NCI-H2107 (cell line): ENCODE measurements at places on chromosomes 7 and 10.

GRCh38 chr7:957418-958220, 3.1 kb upstream of the ADAP1 start:
- no peak for DNase-seq

DNA sequence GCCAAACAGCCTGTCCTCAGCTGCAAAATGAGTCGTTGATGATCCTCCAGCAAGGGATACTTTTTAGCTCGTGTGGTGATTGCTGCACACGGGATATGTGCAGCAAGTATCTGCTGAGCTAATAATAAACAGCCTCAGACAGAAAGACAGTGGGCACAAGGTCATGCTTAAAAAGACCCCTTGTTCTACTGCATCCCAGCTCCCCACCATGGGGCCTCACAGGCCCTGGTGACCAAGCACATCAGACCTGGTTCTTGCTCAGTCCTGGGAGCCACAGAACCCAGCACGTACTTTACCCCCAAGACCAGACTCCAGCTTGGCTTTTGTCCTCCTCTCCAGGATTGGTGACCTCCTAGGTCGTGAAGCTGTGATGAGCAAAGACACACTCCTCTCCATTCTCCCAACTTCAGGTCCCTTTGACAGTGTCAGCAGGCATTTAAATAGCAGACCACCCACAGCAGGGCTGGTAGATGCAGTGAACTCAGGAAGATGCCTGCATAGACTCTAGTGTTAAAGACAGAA, 50.5 kb downstream of the EGFR start:
- DNase-seq = no peak

DNA sequence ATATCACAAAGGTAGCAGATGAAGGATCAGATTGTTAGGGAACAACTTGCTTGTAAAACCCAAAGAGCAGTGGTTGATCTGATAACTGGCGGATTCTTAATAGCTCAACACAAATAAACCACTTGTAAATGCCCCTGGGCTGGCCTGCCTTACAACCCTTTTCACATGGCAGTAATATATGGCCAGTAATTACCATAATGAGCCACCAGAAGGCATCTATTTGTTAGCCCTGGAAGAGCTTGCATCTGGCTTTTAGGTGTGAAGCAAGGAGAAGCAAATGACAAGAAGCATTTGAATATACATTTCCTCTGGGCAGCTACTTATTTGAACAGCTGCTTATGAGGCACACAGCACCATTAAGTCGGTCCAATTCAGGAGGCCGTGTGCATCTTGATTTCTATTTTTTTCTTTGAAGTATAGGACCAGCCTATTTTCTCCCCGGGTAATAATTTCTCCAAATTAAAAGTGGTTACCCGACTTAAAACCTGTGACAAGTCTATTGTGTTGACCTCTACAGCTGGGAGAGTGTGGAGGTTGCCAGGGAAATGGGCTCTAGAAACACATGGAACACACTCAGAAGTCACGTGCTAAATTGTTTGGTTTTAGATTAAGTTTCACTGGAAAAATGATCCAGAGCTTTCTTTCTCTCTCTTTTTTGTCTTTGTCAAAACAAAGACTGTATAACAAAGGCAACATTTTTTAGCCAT, 113.4 kb downstream of the SEM1 start:
- peak; percentile 86 for DNase-seq

DNA sequence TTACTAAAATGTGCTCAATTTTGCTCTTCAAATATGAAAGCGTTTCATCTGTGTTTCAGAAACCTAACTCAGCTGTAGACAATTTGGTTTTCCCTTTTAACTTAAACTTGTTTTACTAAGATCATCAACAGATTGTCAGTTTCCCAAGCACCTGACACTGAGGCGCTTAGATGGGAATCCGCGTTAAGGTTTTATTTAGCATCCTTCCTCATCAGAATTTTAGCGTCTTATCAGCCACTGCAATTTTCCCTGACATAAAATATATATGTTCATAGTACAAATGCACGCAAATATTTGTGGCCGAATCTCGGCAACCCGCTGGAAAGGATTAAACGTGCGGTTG, 1.2 kb downstream of the SGCE start:
- no peak for DNase-seq

DNA sequence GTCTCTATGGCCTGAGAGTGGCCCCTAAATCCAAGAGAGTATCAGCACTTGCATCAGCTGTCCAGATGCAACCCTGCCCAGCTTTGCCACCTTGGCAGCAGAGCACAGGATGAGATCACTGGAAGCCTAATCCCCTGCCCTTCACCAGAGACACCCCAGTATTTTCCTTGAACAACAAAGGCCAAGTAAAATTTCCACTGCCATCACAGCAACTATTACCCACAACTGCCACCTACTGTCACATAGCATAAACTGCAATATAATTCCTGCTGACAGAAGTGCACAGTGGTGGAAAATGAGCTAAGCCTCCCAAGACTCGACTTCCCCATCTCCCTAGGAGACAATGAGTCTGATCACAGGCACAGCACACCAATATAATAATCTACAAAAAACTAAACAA, 462.8 kb upstream of the ZWINT start:
- no peak for DNase-seq

DNA sequence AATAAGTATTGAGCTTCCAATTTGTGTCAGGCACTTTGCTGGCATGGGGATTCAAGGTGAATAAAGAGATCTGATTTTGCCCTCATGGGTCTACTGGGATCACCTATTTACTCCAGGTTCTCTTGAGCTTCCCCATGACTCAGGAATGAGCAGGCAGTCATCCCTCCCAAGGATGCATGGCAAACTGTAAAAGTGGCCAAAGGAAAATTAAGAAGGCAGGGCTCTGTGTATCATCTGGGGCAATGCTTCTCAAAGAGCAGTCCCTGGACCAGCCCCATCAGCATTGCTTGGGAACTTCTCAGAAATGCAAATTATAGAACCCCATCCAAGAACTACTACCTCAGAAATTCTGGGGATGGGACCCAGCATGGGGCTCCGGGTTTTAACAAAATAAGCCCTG, 48.7 kb downstream of the WDFY4 start:
- DNase-seq = no peak

DNA sequence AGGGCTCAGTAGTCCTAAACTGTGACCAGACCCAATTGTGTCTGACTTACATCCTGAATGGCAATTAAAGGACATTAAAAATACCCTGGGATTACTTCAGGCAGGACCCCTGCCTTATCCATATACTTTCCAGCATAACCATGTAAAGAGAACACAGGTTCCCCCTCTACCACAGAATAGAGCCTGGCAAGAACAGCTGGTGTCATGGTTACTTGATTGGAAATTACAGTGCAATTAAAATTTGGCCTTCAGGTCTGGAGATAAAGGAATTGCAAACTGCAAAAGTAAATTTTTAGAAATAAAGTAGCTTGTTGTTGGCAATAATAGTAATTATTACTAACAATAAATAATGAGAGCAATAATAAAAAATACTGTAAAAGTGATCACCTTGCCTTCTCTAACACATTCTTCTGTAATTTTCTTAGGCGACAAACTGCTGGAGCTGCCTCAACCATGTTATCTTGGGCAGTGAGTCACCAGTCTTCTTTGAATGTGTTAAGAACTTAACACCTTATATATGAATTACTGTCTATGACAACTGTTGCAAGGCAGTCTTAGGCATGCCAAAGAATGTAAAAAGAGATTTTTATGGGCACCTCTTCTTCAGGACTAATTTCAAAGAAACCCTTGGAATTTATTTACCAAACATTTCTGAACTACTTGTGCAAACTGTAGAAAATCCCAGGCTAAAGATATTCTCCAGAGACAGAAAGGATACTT, 53.7 kb downstream of the HIBADH start:
- DNase-seq = no peak

DNA sequence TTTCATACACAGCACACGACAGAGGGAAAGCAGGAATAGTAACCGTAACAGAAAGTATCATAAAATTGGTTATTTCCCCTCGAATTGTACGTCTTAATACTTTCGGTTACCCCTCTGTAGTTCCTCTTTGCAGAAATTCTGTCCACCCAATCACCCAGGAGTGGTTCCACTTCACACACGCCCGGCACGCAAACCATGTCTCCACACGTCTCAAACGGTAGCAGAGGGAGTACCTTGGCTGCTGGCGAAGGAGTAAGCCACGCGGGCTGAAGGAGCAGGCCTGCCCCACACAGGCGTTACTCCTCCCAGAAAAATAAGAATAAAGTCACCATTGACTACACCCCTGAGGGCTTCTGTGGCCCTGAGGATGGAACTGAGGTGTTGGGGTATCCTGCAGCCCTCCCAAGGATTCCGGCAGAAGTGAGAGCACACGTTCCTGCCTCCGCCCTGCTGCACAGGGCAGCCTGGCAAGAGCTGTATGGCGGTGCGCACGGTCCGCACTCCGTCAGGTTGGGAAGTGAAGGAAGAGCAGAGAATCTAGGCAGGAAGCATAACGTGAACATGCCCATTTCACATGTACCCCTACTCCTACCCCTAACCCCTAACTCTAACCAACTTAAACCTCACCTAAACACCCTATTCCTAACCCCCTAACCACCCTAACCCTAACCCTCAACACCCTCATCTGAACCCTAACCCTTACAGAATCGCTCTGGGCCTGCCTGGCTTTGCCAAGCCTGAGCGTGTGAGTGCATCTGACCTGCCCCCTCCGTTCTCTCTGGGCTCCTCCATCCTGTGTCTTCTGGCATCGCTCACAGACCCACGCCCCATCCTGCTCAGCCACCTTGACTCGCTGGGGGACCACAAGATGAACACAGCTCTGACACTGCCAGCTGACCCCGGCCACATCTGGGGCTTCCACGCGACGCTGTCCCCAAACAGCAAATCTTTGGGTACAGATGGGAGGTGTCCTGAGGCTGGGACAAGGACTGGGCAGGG, 18.2 kb downstream of the GPR146 start:
- DNase-seq = no peak

DNA sequence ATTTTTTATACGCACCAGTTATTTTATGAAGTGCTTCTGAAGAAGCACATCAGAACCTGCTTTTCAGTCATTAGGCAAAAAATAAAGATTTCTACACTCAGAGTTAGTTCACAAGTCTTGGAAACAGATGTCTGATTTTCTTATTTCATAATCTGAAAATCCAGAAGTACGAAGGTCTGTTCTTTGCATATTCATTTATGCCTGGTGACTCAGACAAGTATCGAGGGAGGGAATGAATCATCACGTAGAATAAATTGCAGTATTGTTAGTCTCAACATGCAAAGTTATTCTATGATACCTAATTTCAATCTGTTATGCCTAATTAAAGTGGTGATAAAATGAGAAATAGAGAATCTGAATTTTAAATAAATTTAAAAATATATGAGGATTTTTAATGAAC, 113.6 kb upstream of the SEM1 start:
- DNase-seq = no peak

DNA sequence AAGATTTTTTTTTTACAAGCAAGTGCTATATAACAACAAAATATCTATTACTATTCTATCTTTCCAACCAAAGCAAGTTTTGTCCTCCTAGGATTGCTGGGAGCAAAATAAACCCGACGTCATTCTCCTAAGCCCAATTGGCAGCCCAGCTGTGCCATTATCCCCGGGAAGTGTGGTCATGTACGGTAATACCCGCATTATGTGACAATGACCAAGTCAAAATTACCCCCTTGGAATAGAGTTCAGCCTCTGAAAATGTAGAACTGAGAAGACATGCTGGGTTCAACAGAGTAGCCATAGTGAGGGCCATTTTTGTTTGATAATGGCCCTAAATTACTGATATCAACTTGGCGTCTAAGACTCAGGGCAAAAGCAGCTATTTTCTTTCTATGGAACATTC, 215.5 kb downstream of the LRRTM3 start:
- DNase-seq = no peak

DNA sequence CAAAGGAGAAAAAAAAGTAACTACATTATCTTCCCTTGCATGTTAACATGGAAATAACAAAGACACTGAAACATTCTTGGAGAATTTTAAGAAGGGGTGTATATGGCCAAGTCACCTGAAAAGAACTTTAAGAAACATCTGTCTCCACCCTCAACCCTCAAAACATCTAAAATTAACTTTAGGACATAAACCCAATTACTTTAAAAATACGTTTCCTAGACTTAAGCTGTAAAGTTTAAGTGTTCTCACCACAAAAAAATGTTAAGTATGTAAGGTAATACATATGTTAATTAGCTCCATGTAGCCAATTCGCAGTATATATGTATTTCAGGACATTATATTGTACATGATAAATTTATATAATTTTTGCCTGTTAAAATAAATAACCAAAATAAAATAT, 71.1 kb upstream of the GLCCI1 start:
- DNase-seq = no peak

DNA sequence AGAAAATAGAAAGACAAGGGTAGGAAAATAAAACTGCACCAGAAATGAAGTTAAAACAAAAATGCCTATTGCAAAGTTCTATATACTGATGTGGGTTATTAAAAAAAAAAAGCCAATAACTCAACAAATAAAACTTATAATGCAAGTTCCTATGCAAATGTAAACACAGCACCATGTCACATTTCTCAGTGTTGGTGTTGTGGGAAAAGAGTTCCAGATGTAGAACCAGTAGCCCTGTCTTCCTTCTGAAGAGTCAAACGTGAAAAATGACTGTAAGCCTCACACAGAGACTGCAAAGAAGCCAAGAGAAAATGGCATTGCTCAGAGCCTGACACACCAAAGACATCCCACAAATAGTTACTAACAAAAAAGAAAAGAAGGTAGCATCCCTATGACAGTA, 10.1 kb downstream of the PON2 start:
- no peak for DNase-seq

DNA sequence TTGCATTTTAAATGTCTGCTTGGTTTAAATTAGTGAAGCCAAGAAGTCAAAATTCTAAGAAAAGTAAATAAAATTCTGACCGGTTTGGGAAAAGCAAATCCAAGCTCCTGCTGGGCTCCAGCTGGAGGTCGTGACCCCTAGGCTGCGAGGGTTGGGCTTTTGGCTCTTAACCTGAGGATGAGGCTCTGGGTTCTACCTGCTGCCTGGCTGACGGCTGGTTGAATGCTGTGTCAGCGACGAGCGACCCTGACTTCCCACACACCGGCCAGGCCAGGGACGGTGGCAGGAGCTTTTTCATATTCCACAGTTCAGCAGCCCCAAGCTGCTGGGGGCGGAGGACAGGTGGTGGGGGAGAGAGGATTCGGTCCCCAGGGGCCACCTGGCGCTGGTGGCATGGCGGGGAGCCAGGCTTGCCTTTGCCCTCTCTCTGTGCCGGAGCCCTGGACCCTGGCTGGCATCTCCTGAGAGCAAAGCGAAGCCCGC, 843 bp upstream of the PLPP4 start:
- DNase-seq = no peak

DNA sequence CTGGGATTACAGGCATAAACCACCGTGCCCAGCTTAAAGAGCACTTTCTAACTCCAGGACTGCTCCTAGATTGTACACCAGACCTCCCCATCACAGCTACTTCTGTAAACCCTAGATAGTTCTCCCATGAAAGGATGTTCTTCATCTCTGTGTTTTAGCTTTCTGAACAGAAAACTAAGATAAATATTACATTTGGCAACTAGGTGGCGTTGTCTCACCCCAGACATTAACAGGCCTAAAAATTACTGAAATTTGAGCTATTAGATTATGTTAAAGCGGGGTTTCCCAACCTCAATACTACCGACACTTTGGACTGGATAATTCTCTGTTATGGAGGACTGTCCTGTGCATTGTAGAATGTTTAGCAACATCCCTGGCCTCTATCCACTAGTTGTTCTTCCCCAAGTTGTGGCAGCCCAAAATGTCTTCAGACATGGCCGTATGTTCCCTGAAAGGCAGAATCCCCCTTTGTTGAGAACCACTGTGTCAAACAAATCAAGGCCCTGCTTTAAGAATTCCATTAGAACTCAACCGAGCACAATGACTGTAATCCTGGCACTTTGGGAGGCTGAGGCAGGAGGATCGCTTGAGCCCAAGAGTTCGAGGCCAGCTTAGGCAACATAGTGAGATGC, 19.1 kb downstream of the ATOH7 start:
- DNase-seq = no peak
